ENCODE measurements at places on chromosomes 4 and X. TPM values are rescaled to one million over a fixed set of nuclear protein-coding genes. Genes with fewer than 3 reads are reported as not detected.

- no peak for DNase-seq
Measured at GRCh38 chrX:626745-627509, 3.7 kb upstream of the SHOX start.

GRCh38 chr4:178612733-178613132 lies 1170.5 kb upstream of the AGA start:
- DNase-seq, result no peak

GRCh38 chrX:131942034-131942433 lies 81.1 kb upstream of the STK26 start:
- DNase-seq, result no peak

DNA sequence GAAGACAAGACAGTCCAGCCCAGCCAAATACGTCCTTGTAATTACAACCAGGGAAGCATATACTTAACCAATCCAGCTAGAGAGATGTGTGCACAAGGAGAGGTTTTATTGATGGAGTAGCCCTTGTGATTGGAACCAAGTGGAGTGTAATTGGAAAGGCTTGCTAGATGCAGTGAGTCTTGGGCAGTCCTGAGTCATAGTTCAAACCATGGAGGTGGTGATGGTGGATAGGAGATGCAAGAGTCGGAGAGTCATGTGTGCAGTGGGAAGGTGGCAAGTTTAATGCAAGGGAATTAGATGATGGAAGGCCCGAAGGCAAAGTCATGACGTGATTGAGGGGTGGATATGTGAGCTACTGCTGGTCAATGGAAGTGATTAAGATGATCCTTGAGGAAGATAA lies 63.7 kb downstream of the PHEX start:
- no peak for DNase-seq

DNA sequence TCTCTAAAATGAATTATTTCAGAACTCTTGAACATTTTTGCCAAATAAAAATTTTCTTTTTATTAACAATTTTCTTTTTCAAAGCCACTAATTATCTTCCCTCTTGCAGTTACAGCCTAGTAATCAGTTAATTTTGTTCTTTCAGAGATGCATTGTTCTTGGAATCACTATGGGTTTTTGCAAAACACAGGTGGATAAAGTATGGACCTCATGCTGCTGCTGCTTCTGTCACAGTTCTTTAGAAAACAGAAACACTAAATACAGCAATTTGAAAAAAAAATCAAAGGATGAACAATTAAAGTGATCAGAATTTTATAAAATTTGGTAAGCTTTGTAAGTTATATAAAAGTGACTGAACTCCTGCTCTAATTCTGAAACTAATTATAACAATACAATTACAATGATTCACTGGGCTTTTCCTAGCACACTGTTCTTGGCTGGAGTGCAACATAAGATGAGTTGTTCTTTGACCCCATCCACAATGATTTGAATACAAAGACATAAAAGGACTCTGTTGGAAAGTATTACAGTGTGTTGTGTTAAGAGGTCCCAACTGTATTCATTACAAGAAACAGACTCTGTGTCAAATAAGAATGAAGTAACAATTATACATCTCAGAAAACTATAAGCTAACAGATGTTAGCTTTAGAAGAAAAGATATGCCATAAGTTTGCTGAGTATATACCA lies 59.4 kb upstream of the GK2 start:
- DNase-seq, result no peak

- DNase-seq, result no peak
Measured at GRCh38 chr4:137896221-137896737, 345.9 kb downstream of the SLC7A11 start.

DNA sequence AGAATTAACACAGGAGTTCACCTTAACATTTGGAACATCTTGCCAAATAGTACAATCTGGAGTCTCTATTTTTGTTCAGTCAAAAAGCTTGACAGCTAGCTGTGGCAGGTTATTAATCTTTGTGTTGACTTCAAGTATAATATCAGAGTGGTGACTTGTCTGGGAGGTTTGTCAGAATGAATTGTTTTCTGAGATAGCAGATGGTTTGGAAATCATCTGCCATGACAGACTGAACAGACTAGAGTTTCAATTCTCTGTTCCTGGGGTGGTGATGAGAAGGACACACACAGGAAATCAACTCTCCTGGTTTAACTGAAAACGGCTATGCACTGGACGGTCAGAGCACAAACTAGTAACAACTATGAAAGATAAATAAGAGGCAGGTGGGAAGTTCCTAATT lies 203.3 kb upstream of the EMCN start:
- no peak for DNase-seq

DNA sequence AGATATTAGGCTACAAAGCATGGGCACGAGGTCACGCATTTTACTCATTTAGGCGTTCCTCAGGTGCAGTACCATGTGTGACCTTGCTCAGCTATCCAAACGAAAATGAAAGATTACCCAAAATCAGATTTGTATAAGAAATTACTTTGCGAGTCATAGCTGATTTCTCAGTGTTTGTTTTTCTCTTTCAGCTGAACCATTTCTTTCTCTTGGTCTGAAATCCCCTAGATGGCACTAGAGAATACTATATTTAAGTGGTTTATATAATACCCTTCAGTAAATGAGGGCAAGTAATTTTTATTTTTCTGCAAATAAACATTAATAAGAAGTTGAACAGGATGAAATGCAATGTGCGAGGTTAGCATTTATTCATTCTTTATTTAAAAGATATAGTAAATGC lies 496.6 kb downstream of the STIM2 start:
- DNase-seq, result peak; percentile 14

- DNase-seq, result no peak
Measured at GRCh38 chrX:96455078-96455477, 229.6 kb upstream of the DIAPH2 start.

GRCh38 chr4:71189471-71189870 lies 149.3 kb upstream of the SLC4A4 start:
- DNase-seq, result no peak

GRCh38 chr4:82123934-82124333 lies 249.9 kb downstream of the HNRNPD start:
- no peak for DNase-seq

- no peak for DNase-seq
Measured at GRCh38 chr4:78437608-78438088, 113.9 kb upstream of the ANXA3 start.

- no peak for DNase-seq
Measured at GRCh38 chr4:107388736-107389274, 331.2 kb downstream of the PAPSS1 start.

- DNase-seq, result no peak
Measured at GRCh38 chr4:100118181-100118580, 72.1 kb downstream of the DDIT4L start.

- DNase-seq, result no peak
Measured at GRCh38 chrX:71978164-71978563, 67.5 kb downstream of the NHSL2 start.

- DNase-seq, result no peak
Measured at GRCh38 chr4:42678512-42678911, 21.6 kb upstream of the ATP8A1 start.

DNA sequence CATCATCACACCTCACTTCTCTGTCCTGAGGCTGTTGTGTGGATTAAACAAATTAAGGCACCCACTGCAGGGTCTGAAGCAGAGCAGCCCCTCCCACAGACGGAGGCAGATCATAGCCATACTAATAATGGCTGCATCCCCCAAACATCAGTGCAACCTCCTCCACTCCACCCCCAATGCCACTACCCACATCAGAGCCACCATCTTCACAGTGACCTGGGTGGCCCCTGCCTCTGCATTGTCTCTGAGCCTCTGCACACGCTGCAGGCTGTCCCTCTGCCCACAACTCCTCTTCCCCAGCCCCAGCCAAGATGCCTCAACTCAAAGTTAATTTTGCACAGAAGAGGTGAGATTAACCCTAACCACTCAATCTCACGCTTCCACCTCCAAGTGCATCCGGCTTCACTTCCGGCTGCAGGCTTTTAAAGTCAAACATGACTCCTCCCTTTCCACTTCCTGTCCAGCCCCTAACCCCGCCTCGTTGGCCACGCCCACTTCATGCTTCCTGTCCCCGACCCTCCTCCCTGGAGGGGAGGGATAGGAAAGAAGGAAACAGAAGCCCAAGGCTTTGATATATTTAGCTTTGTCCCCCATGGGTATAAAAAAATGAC lies 22.7 kb downstream of the JAKMIP1 start:
- DNase-seq, result no peak

GRCh38 chr4:845233-845835 lies 19.4 kb upstream of the CPLX1 start:
- DNase-seq, result peak; percentile 54

- DNase-seq, result no peak
Measured at GRCh38 chr4:139844459-139845036, 178.9 kb downstream of the MGST2 start.

GRCh38 chr4:165757451-165757850 lies 115.6 kb upstream of the TLL1 start:
- DNase-seq, result no peak

- DNase-seq, result no peak
Measured at GRCh38 chr4:157447195-157447594, 226.7 kb downstream of the GRIA2 start.

GRCh38 chr4:142351958-142352357 lies 494.1 kb downstream of the INPP4B start:
- DNase-seq, result no peak

- DNase-seq, result no peak
Measured at GRCh38 chrX:7154041-7154597, 6.2 kb upstream of the PUDP start.

DNA sequence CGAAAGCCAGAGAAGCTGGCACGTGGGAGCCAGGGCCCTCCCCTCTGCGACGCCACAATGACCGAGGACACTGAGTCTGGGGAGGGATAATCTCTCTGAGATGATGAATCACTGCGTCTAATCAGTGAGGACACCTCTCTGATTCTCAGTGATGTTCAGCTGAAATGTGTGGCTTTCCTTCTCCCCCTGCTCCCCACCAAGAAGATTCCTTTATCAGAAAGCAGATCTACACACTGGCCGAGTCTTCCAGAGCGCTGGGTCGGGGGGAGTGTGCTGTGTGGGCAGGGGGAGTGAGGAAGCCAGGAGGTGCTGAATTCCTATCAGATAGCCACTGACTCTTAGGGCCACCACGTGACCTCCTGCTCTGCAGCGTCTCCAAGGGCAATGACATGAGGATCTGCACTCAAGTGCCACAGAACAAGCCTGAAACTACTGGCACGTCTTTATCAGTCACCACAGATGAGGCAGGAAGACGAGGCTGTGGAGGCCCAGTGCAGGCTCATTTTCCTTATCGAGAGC lies 89.2 kb downstream of the GATB start:
- no peak for DNase-seq

- DNase-seq, result no peak
Measured at GRCh38 chr4:17492058-17492741, 19.7 kb downstream of the QDPR start.

GRCh38 chr4:184420881-184421416 lies 53.4 kb downstream of the IRF2 start:
- no peak for DNase-seq

GRCh38 chr4:791252-791897 lies 34.6 kb downstream of the CPLX1 start:
- DNase-seq, result no peak

- DNase-seq, result no peak
Measured at GRCh38 chr4:44671636-44672035, 6.6 kb upstream of the GUF1 start.

DNA sequence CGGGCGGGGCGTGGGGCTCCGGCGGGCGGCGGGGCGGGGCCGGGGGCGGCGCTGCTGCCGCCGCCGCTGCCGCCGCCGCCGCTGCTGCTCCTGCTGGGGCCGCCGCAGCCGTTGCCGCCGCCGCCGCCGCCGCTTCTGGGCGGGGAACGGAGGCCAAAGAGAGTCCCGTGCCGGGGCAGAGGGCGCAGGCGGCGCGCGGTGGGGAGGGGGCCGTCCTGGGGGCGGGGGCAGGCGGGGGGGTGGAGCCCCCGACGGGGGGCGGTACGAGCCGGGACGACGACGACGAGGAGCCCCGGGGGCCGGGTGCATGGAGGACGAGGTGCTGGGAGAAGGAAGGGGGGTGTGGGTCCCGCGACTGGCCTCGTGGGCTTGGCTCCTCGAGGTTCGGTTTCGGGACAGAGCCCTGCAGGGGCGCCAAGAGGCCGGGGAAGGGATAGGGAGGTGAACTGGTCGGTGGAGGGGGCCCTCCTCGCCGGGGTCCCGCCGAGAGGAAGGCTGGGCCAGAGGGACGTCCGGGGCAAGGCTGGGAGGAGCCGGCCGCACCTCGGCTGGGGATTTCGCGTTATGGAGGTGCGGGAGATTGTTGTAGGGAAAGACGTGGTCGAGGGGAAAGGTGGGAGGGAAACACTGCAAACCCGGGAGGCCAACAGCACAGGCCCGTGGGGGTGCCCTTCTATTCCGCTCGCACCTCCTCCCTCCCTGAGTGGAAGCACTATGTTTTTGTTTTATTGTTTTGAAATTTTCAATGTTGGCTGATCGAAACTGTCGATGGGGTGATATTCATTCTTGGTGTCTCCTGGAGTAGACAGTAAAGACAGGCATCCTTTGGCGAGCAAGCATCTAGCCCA lies 1.9 kb downstream of the BCORL1 start:
- peak; percentile 48 for DNase-seq

GRCh38 chrX:148956352-148956751 lies 455.9 kb downstream of the AFF2 start:
- no peak for DNase-seq

DNA sequence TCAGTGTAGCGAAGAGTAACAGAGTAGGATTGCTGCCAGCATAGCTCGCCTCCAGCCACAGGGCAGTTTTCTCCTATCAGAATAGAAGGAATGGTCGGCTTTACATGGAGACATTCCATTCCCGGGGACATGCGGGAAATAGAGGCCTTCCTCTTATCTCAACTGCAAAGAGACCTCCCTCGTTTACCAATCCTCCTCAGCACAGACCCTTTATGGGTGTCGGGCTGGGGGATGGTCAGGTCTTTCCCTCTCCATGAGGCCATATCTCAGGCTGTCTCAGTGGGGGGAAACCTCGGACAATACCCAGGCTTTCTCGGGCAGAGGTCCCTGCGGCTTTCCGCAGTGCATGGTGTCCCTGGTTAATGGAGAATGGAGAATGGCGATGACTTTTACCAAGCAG lies 285.0 kb downstream of the ASMT start:
- no peak for DNase-seq

GRCh38 chr4:26356081-26356501 lies 35.3 kb downstream of the RBPJ start:
- no peak for DNase-seq

GRCh38 chr4:147843162-147843561 lies 111.3 kb downstream of the ARHGAP10 start:
- no peak for DNase-seq

GRCh38 chr4:5970381-5971077 lies 47.7 kb downstream of the C4orf50 start:
- DNase-seq, result no peak

- DNase-seq, result no peak
Measured at GRCh38 chrX:150365990-150366911, 3.1 kb downstream of the MAMLD1 start.

GRCh38 chrX:42976746-42977366 lies 198.9 kb upstream of the PPP1R2C start:
- DNase-seq, result no peak

Gene HMX1
- not detected for polyA plus RNA-seq

Gene FGB
- polyA plus RNA-seq, result 4.6 TPM

Gene CITED1
- polyA plus RNA-seq, result 0.96 TPM

Gene RAB41
- polyA plus RNA-seq, result 1.3 TPM

Gene ETDB
- not detected for polyA plus RNA-seq

Gene RTL9
- polyA plus RNA-seq, result 0.45 TPM

Gene SPIN2A
- 3.3 TPM for polyA plus RNA-seq

Gene PPEF1
- polyA plus RNA-seq, result 1.0 TPM

Measured in left lung (tissue), 14 donors.